CMK (cell line): ENCODE measurements at places on chromosomes 6 and 20.

- no peak for DNase-seq
Measured at GRCh38 chr6:39490108-39490507, 167.6 kb upstream of the KCNK16 start.

DNA sequence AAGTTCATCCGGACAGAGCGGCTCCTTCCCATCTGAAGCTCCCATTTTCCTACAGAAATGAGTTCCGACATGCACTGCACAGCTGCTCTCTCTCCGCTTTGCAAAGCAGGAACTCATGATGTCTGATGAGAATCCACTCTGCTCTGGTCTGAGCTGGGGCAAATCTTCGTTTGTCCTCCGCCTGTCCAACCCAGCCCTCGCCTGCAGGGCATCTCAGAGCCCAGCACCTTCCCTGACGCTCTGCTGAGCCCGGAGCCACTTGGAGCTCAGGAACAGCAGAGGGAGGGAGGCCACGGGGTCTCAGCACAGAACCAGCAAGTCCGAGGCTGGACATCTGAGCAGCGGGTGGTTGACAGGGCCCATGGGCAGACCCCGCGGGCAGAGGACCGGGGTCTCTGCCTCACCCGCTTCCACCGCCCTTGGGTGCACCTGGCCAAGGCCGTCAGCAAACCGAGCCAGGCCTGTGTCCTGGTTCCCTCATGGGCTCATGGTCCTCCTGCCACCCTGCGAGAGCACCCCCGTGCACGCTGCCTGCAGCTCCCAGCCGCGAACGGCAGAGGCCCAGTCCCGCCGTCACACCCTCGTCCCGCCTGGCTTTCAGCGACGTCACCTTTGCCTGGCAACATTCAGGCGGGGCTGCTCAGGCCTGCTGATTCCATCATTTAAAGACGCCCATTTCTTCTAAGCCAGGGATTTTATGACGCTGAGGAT is 78.5 kb upstream of the BHLHE23 start:
- DNase-seq = no peak

DNA sequence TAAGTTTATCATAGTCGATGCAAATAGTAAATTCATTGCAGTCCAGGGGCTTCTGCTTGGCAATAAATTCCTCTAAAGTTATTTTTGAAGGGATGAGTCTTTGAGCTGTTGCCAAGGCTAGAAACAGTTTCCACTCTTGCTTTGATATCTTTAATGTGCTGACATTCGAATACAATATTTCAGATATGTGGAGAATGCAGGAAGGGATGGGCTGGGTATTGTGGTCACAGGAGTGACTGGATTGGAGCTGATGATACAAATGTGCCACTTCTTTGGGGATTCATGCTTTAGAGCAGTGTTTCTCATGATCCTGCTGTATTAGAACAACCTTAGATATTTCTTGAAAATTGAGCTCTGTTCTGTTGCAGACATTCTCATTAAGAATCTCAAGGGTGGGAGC is 139.0 kb downstream of the PRDM13 start:
- no peak for DNase-seq

GRCh38 chr20:15399781-15400180 is 1062.4 kb upstream of the FLRT3 start:
- DNase-seq = no peak

- no peak for DNase-seq
Measured at GRCh38 chr6:57423468-57423867, 106.0 kb downstream of the PRIM2 start.

DNA sequence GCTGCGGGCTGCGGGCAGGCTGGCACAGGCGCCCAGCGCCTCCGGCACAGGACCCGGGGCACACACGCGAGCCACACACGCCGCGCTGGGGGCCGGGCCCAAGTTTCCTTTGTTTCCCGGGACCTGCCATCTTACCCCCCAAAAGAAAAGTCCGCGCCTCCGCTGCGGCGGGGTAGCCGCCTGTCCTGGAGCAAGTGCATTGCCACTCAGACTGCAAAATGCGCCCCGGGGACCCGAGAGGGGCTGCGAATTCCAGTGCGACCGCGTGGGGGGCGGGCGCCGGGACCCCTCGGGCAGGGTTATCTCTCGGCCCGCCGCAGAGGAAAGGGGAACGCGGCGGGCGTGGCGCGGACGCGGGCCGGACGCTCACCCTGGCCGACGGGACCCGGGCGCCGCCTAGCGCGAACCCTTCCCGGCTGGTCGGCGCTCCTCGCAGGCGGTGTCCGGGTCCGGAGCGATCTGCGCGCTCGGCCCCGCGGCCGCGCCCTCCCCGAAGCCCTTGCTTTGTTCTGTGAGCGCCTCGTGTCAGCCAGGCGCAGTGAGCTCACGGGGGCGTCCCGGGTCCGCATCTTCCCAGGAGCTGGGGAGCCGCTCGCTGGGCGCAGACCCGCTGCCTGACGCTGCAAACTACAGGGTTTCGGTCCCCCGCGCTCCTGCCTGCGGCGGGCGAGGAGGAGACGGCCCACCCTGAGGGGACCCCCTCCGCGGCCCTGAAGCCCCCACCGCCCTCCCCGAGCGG is 639 bp upstream of the CD24 start:
- DNase-seq = no peak

DNA sequence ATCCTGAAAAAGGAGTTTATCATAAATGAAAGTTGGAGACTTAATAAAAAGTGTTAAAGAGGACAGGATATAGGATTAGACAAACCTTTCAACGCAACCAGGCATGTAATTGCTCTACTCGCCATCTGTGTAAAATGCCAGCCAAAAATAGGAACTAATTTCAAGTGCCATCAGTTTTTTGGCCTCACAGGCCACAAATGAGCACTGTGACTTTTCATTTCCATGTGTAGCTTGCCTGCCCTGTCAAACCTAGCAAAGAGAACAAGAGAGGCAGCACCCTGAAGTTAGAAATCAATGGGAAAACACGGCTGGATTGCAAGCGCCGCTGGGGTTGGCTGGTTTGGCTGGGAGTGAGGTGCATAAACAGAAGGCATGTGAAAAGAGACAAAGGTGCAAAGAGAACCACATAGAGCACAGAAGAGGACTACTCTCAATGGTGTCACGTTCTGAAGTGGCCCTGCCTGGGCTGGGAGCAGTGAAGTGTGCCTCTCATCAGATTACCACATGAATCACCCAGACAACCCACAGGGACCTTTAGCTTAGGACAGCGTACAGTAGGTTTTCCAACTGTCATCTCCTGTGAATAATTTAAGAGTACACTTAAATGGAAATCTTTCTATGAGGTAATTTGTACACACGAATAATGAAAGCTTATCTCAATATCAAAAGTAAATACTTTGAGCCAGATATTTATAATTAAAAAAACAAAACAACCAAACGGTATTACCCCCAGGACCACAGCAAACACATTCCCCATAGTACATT is 78.0 kb upstream of the NHSL1 start:
- DNase-seq = no peak

DNA sequence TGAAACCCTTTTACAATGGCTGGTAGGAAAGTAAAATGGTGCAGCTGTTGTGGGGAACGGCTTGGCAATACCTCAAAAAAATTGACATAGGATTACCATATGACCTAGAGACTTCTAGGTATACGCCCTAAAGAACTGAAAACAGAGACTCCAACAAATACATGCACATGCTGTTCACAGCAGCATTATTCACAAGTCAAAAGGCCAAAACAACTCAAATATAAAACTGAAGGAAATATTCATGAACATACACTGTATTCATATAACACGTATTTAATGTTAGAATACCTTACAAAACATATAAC is 74.6 kb downstream of the FOXA2 start:
- no peak for DNase-seq

DNA sequence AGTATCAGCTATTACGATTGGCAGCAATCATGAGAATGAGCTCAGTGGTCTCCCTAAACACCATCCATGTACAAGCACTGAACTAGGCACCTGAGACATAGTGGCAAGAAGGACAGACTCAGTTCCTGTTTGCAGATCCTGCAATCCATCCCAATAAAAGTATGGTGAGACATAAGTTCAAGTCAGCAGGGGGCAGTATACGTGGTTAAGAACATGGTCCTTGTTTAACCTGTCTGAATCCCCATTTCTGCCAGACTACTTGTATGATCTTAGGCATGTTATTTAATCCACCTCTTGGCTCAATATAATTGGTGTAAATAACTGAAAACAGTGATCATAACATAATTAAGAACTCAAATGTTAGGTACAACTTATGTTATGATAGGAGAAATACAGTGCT is 33.2 kb upstream of the PNISR start:
- no peak for DNase-seq

DNA sequence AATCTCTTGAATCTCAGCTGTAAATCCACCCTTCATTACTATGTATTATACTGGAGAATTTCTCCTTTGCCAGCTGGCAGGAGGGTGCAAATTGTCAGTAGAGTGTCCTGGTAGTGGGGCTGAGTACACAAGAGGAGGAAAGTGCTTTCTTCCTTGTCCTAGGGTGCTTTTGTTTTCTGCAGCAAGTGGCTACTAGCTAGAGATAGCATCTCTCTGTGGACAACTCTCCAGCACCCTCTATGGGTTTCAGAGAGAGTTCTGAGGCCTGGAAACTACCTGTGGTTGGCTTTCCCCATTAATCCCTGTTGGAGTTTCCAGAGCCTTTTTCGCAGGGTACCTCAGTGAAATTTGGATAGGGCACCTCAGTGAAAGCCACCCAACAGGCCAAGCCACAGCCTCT is 422.5 kb upstream of the RGS17 start:
- no peak for DNase-seq

DNA sequence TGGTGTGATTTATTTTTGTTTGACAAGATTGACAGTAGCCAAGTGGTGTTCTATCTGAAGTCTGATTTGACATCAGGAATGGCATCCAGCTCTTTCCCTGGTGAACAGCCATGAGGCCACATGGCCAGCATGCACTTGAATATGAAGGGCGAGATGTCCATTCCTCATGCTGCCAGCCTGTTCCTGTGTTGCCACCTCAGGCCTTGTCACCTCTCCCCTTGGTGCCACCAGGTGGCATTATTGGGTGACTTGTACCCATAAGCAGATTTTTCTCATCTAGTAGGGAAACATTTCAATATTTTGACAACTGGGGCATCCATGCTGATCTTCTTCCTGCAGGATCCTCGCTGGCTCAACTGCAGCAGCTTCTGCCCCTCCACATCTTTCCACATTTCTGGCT is 199.1 kb downstream of the ERMARD start:
- no peak for DNase-seq

- DNase-seq = no peak
Measured at GRCh38 chr20:32333988-32334885, 23.9 kb upstream of the ASXL1 start.

- no peak for DNase-seq
Measured at GRCh38 chr6:36283608-36284007, 13.7 kb downstream of the PNPLA1 start.

DNA sequence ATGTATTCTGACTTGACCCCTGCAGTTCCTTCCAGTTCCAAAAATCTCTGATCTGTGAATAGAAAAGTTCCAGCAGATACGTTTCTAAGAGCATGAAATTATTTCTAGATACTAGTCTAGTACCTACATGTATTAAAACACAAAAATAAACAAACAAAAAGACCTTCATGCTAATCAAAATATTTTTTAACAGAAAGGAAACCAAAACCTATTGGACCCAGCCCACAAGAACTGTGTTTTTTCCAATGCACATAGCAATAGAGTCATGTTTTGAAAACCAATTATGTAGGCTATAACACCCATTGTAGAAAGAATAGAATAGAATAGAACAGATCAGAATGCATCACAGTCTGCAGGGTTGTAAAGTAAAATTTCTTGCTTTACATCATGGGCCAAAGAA is 158.6 kb upstream of the TNFAIP3 start:
- no peak for DNase-seq

DNA sequence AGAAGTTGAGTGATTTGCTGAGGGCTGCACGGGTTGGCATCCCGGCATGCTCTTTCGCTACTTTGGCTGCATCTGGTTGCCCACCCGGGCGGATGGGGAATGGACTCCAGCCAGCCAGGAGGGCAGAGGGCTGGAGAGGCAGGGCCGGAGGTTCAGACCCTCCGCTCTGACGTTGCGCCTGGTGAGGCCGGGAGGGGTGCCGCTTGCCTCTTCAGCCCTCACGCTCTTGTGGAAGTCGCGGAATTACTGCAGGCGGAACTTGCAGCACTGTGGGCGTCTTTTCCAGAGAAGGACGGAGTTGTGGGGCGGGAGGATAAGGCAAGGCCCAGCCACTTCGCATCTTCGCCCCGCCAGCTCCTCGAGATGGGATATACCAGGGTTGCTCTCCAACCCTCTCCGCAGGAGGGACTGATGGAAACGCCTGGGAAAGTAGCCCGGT is 656 bp downstream of the RTEL1 start:
- DNase-seq = peak; percentile 44

DNA sequence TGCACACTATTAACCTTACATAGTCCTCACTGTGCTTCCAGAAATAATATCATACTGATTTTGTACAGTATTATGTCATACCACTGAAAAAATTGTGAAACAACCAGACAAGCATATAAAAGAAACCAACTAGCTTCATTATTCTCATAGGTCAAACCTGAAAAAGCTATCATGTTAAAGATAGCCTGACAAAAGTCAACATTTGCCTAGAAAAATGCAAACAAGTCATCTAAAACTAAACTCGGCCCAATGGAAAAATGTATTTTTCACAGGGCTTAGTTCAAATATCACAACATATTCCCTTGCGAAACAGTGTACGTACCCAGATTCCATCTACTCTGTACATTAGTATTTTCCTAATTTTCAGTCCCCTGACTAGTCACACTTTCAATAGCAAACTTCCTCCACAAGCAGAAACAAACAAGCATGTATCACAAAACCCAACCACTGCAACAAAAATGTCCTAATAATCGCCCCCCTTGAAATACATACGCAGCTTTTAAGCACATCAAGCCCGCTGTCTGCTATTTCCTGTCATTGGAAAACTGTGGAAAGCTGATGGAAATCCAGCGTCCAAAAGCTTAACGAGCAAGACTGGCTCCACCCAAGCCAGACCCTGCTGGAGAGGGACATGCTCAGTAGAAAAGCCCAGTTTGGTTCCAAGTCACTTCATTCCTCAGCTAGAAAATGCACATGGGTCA is 93.1 kb downstream of the EPB41L2 start:
- DNase-seq = no peak

DNA sequence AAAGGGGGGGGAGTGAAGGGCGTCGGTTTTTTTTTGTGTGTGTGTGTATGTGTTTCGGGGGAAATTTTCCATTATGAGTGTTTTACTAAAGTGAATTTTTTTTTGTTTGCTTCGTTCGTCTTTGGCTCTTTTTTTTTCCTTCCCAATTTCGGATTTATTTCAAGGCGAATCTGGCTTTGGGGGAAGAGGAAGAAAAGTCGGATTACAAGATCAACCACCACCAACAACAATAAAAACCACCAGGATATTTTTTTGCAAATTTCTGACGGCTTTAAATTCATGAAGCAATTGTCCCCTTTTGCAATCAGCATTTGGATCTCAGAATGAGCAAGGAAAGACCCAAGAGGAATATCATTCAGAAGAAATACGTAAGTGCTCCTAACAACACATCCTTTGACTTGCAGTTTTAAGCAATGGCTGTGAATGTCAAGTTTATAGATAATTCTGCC is 372 bp downstream of the JARID2 start:
- DNase-seq = no peak

DNA sequence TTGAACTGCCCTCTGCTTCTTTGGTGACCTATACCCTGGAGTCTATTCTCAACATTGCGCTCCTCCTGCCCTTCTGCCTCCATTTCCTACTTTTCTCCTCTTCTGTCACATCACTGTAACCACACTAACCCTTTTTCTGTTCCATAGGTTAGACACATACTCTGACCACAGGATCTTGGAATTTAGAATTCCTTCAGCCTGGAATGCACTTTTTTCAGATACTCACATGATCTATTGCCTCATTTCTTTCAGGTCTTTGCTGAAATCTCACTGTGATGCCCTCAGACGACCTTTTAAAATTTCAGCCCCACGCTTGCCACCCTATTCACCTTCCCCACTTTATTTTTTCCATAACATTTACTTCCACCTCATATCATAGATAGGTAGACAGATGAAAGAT is 5.1 kb downstream of the VNN1 start:
- DNase-seq = no peak
